SHP77 (cell line): ENCODE measurements at places on chromosomes 12 and 14.

- no peak for DNase-seq
Measured at GRCh38 chr14:72663956-72664650, 229.8 kb downstream of the DPF3 start.

DNA sequence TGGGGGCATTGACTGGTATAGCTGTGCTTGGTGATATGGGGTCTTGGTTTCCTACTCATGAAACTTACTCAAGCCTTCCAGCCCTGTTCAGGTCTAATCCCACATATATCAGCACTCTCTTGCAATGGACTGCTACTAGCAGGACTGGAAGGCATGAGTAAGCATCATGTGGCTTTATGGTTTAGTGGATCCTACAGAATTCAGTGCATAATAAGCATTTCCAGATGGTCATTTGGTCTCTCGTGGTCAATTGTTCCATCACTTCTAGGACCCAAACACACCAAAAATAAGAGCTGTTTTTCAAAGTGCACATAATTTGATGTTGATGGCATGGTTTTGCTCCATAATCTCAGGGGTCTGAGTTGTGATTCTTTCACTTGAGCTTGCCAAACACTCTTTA is 114.4 kb downstream of the LMNTD1 start:
- DNase-seq, result no peak

DNA sequence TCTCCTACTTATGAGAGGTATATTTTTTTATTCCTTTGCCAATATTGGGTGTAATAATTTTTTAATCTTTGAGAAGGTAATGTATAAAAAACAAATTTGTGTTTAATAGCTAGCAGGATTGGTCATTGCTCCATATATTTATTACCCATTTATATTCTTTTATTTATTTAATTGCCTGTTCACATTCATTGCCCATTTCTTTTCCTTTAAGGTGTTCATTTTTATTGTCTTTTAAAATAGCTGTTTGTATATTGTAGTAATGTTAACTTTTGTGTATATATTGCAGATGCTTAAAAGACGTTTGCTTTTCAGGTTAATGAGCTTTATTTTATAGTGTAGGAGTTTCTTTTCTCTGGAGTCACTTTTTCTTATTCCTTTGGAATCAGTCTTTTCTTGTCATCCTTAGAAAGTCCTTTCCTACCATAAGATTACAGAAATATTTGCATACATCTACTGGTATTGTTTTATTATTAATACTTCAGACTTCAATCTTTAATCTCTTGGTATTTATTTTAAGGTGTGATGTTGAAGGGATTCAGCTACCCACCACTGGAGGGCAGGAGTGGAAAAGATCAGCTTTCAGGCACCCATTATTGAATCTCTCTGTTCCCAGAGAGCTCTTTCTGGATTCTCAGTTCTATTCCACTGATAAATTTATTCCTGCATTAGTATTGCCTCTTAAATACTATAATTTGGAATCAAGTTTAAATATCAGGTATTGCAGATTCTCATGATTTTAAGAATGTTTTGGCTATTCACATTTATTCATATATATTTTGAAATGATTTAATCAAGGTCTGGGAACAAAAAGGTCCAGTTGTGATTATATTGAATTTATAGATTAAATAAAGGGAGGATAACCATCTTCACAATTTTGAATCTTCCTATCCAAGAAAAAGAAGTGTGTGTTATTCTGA is 17.3 kb downstream of the PPM1A start:
- DNase-seq, result peak; percentile 15

GRCh38 chr14:102088012-102088792 is 1.4 kb upstream of the HSP90AA1 start:
- DNase-seq, result no peak

DNA sequence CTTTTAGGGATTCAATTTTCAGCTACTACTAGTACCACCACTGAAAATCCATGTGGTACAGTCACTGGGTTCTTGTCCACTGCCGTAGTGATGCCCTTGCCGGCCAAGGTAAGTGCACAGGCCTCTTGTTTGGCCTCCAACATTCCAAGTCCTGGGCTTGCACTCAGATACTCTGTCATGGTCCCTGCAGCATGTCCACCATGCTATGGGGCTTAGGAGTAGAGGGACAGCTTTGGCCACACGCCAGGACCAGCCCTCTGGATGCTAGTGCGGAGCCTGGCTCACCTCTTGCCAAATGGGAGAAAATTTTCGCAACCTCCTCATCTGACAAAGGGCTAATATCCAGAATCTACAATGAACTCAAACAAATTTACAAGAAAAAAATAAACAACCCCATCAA is 38.6 kb upstream of the APPL2 start:
- DNase-seq, result no peak
